Hematopoietic multipotent progenitor cell (in vitro differentiated cells): ENCODE measurements at places on chromosomes 4 and X. TPM values are rescaled to one million over a fixed set of nuclear protein-coding genes. Genes with fewer than 3 reads are reported as not detected.

The ZNF595 gene
- total RNA-seq = 7.0 TPM

The GAGE12E gene
- total RNA-seq = not detected

The PCDH10 gene
- under 0.01 TPM for total RNA-seq

The RTL3 gene
- not detected for total RNA-seq

The GJB1 gene
- total RNA-seq = not detected

The HS6ST2 gene
- under 0.01 TPM for total RNA-seq

The SLC4A4 gene
- 0.27 TPM for total RNA-seq

The MAGEA6 gene
- total RNA-seq = not detected

The S100P gene
- total RNA-seq = 0.27 TPM

The GRIA3 gene
- not detected for total RNA-seq

The CITED1 gene
- not detected for total RNA-seq

The NALF2 gene
- under 0.01 TPM for total RNA-seq

The CENPE gene
- 1.3 TPM for total RNA-seq

The PARM1 gene
- total RNA-seq = under 0.01 TPM

The GPR143 gene
- not detected for total RNA-seq

The RBMXL3 gene
- total RNA-seq = not detected

The NPNT gene
- total RNA-seq = not detected

DNA sequence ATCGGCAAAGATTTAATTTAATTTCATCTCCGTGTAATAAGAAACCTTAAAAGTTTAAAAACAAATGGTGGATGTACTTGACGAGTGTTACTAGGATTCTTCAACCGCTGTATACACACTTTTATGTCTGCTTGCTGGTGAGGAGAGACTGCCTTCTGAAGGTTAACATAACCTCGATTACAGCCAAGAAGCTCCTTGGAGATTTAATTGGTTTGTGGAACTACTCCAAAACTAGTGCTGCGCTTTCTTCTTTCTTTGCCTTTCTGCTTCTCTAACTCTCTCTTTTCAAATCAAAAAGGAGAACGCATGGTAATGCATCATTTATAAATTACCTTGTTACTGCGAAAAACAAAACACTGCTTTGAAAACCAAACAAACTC, 109.0 kb downstream of the ANTXR2 start:
- no peak for DNase-seq

DNA sequence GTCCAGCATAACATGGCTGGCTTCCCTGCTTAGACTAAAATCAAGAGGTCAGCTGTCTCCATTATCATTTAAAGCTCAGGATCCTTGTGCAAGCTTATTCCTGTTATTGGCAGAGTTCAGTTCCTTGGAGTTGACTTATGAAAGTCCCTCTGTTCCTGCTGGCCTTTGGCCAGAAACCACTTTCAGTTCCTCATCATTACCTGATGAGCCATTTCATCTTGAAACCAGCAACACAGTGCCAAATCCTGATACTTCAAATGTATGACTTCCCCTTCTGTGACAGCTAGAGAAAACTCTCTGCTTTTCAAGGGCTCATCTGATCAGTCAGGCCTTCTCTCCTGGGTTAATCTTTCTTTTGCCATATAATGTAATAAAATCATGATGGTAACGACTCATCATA, 110.6 kb upstream of the FSTL5 start:
- peak; percentile 37 for DNase-seq

DNA sequence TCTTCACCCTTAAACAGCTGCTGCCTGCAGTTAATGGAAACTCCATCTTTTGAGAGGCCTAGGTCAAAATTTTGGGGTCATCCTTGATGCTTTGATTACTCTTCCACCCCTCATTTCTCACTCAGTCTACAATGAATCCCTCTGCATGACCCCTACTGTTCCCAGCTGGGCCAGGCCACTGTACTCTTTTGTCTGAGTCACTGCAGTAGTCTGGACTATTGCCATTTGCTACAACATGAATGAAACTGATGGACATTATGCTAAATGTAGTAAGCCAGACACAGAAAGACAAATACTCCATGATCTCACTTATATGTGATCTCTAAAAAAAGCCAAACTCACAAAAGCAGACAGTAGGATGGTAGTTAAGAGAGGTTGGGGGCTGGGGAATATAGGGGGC, 28.3 kb downstream of the STK32B start:
- DNase-seq = no peak

GRCh38 chr4:132065940-132066495, 1083.1 kb upstream of the PCDH10 start:
- no peak for DNase-seq

DNA sequence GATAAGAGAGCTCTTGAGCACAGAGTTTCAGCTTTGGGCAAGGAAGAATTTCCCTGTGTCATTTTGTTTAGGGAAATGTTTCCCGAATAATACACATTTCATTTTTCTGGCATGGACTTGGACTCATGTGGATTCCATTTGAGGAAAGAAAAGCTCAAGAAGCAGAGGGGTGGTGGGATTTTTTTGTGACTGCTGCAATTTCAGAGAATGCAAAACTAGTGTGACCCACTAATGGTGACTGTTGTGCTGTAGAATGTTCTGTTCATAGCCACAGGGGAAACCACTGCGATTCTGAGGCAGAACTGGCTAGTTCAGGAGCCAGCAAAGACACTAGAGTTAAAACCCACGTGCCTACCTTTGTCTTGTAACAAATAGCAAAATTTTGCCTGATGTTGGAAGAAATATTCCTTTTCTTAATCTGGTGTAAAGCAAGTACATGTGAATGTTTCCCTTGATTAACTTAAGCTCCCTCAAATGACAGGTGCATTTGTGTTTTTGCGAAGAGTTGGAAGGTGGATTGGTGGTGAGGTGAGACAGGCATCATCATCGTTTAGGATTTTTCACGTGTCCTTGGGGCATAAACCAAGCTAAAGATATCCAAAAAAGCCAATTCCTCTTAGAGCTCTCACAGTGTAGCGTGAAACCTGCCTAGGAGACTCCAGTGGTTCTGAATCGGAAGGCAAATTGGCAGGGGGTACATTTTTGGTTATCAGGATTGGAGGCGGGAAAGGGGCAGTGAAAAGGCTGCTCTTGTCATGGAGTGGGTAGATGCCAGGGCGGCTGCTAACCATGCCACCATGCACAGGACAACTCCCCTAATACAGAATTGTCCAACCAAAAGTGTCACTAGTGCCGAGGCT, 38.0 kb upstream of the FAM9C start:
- no peak for DNase-seq

DNA sequence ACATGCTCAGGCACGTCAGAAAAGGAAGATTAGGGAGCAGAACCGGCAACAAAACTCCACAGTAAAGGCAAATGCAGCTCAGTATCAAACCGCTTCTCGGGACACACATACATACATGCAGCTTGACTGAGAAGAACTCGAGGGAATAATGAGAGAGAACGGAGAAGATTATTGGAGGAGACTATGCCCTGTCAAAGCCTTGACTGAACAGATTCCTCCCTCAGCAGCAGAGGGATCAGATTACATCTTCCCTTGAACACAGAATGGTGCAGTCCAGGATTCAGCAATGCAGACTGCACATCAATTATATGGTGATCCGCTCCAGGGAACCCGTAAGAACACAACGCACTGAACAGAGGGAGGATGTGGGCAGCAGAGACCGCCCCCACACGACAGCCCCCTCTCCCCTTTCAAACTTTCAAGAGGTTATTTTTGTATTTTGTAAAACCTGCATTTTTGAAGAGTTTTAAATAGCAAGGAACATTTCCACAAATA, 183.2 kb downstream of the FBXW7 start:
- no peak for DNase-seq

DNA sequence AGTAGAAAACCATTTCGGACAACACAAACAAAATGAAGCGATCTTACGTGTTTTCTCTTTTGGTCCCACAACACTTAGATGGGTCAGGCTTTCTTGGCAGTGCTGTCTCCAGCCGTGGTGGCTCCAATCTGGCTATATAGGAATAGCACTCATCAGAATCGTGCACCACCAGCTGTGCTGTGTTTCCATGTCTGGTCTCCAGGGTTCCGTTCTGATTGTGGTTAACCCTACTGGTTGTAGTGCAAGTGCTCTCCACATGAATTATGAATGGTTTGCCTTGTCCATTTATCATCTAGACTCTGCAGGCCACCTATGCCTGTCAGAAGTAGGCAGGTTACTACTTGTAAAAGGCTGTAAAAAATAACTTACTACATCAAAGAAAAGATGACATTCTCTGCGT, 536.3 kb downstream of the IQCM start:
- no peak for DNase-seq

- DNase-seq = no peak
These were observed 380.8 kb downstream of the TMA16 start for GRCh38 chr4:163875327-163875726.

DNA sequence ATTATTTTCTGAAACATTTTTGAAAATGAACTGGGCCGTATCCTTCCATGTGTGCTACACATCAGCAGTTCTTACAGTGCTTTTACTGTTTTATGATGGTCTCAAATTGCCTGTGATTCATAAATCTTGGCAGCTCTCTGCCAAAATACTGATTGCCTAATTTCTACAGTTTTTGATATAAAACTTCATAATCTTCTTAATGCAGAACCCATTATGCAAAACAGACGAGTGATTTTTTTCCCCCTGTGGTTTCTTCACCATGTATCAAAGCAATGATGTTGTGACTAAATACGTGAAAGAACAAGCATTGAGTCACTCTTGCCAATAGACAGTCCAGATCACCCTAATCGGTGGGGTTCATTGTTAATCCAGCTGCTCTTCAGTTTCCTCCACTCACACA, 156.4 kb upstream of the WDR1 start:
- no peak for DNase-seq

GRCh38 chr4:15413010-15413622, 14.7 kb upstream of the C1QTNF7 start:
- no peak for DNase-seq

DNA sequence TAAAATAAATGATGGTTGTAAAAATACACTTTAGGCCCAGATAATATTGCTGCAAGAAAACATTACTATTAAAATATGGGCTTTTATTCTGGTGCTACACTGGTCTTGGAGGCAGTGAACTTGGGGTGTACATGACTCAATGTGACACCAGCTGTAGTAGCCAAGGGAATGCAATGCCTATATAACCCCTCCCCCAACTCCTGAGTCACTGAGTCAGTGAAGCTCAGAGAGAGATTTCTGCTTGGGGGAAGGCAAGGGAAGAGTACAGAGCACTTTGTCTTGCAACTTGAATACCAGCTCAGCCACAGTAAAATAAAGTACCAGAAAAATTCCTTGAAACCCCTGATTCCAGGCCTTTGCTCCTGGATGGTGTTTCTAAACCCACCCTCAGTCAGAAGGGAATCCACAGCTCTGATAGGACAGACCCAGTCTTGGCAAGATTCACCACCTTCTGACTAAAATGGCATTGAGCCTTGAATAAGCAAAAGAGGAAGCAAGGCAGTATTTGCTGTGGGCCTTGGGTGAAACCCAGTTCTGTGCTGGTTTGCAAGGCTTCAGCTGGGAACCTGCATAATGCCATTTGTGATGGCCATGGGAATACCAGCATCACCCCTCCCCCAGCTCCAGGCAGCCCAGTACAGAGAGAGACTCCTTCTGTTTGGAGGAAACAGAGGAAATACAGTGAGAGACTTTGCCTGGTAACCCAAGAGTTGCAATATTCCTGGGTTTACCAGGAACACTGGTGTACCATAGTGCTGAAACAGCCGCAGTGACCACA, 209.9 kb downstream of the IQCM start:
- DNase-seq = no peak

- DNase-seq = no peak
These were observed 795.4 kb upstream of the MAGEB2 start for GRCh38 chrX:29419774-29420553.

DNA sequence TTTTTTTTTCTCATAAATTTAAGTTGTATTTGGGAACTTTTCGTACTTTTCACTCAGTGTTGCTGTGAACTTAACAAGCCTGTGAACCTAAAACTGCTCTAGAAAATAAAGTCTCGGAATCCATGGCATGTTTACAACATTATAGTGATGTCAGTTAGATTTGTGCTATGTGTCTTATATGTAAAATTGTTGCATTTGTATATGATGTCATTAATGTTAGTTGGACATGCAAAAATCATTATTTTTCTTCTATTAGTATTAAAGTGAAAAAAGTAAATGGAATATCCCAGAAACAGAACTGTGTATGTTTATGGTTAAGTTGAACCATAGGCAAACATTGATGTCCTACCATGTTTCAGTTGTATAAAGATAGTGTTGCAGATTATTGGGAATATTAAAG, 85.2 kb downstream of the STIM2 start:
- no peak for DNase-seq

DNA sequence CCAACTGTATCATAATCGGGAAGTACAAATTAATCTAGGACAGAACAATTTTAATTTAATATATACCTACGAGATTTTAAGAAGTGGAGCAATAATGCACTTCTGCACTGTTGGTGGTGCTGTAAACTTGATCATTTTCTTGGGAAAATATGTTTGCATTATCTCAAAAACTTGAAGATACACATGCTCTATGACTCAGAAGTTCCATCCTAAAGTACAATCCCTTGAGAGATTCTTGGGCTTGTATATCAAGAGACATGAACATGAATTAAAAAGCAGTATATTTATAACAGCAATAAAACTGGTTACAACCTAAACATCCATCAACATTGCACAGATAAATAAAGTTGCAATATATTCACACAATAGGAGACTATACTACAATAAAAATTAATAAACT, 168.8 kb downstream of the CLCN4 start:
- DNase-seq = no peak

GRCh38 chr4:12403175-12403574, 974.5 kb upstream of the HS3ST1 start:
- no peak for DNase-seq

DNA sequence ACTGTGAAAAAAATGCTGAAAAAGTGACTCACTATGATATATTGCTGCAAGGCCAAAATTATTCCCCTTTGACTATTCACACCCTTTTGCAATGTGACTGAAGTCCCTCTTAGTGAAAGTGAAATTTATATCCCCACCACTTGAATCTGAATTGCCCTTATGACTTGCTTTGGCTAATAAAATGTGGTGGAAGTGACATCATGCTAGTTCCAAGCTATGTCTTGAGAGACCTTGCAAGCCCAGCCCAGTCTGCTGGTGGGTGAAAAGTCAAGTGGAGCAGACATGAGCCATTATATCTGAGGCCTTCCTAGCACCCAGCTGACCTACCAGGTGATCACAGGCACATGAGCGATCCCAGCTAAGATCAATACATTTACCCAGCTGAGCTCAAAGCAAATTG, 94.7 kb downstream of the LINC00632 start:
- DNase-seq = no peak

GRCh38 chr4:112552668-112553067, 36.7 kb upstream of the NEUROG2 start:
- DNase-seq = no peak

GRCh38 chr4:101158134-101158482, 189.2 kb downstream of the PPP3CA start:
- DNase-seq = no peak

DNA sequence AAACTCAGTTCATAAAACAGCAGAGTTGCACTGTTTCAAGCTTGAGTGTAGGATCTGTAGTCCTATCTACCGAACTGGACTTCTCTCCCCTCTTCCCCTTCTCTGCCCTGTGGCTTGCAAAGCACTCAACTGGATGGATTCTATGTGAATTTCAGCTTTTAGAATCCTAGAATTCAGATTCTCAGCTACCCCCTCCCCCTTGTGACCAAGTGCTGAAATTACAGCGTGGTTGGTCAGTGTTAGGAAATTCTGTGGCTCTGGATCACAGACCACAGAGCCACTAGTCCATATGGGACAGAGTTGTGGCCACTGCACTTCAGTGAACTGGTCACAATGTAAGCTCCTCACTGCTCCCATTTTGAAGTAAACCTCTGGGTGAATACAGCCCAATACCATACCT, 64.6 kb upstream of the TRPC5 start:
- peak; percentile 1 for DNase-seq
